ENCODE measurements at places on chromosomes 16 and 17.

GRCh38 chr17:65931246-65932149 lies 260.4 kb downstream of the CEP112 start:
- DNase-seq = no peak

DNA sequence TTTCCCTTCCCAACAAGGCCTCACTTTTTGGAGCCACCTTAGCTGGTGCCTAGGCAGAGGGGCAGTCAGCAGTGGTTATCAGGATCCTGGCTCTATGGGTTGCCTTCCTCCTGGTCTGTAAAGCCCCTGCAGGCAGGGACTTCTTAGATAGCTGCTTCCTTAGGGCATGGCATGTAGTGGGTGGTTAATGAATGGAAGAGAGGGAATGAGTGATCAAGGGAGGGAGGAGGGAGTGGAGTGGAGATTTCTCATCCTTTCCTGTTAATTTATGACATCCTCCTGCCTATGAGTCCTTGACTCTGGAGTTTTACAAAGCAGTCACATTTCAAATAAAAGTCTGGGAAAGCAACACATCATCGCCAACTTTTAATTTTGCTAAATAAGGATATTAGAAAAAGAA lies 40.7 kb downstream of the SNX20 start:
- no peak for DNase-seq

GRCh38 chr17:82674656-82675475 lies 23.6 kb downstream of the RAB40B start:
- DNase-seq = no peak

DNA sequence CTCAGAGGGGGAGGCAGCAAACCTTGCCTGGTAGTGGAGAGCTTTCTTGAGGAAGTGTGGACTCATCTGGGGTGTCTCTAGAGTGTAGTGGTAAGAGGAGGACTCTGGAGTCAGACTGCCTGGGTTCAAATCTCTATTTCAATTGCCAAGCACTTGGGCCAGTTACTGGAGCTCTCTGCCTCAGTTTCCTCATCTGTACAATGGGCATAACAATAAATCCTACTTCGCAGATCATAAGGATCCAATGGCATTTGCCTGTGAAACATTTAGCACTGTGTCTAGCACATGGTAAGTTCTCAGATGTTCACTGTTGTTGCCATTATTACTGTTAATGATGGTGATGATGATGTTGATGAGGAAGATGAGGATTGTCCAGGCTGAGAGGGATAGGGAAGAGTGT lies 23.6 kb upstream of the WFDC1 start:
- no peak for DNase-seq
